Fibroblast of skin of left biceps (primary cell): ENCODE measurements at places on chromosomes 6 and 20.
A peak's percentile ranks its signal among the peaks of the same experiment; 100 is the strongest.

DNA sequence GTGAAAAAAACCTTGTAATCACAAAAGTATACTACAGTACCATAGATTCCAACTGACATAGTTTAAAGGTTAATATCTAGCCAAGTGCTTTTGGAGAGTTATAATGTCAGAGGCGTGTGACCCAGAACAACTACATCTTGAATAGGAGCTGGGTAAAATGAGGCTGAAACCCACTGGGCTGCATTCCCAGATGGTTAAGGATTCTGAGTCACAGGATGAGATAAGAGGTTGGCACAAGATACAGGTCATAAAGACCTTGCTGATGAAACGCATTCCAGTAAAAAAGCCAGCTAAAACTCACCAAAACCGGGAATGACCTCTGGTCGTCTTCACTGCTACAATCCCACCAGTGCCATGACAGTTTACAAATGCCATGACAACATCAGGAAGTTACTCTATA lies 22.4 kb upstream of the KIAA0408 start:
- DNase-seq = no peak

GRCh38 chr6:46024124-46024769 lies 8.6 kb upstream of the CLIC5 start:
- no peak for DNase-seq

GRCh38 chr20:48291896-48292295 lies 506.6 kb upstream of the SULF2 start:
- no peak for DNase-seq

DNA sequence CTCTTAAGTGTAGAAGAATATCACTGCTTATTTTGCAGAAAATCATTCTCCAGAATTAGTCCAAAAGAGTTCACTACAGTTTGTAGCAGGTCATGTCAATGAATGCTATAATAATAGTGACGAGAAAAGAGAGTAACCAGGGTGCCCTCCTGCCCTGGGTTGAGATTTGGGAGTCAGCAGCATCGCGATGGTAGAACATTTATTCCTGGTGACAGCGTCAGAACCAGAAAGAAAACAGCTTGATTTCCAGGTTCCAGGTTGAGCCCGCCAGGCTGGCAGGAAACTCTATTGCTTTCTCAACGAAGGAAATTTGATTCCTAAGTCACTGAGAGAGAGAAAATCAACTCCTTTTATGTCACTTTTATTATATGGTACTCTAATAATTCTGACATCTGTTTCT lies 550.3 kb downstream of the QKI start:
- DNase-seq = no peak

DNA sequence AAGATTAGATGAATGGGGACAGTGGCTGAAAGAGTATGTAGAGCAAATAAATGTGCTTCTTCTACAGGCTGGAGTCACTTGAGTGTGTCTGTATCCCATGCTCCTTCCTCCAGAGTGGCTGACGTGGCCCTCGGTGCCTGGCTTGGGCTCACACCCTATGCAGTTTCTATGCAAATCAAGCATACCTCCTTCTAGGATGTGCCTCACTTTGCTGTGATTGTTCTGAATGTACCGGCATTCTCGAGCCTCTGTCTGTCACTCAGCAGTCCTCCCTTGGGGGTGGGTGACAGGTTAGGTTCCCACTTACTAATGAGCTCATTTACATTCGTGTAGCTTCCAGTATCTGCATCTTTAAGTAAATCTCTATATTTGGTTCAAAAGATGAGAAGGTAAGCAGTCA lies 55.1 kb upstream of the HDDC2 start:
- DNase-seq = no peak

GRCh38 chr6:95587989-95588388 lies 10.7 kb downstream of the MANEA start:
- no peak for DNase-seq

DNA sequence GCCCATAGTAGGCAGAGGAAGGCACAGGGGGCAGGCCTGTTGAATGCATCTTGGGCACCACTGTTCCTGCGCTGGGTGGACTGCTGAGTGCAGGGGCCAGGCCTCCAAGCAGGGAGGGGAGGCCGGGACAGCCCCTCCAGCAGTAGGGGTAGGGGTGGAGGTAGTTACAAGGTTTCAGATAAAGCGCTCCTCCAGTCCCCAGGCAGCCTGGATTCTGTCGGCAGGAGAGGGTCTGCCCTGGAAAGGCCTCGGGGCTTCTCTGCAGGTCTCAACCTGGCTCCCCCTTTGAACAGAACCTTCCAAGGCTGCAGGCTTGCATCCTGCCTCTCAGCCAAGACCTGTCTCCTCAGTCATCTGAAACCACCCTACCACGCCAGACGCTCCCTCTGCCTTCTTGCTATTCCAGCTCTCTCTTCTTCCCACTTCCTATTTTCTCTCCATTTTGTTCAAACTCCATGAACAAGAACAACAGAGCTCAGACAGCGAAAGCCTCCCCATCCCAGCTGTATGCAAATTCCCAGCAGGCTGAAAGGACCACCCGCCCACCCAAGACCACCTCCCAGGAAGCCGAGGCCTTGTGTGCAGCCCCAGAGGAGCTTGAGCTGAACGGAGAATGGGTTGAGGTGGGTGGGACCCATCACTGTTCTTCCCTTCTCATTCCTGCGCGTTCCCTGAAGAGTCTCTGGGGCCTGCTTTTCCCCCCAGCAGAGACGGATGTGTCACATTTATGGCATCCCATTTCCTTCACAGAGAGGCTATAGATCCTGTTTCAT lies 1.4 kb downstream of the MLN start:
- peak; percentile 30 for DNase-seq

- DNase-seq = no peak
Measured at GRCh38 chr20:40006168-40006860, 682.7 kb downstream of the MAFB start.

DNA sequence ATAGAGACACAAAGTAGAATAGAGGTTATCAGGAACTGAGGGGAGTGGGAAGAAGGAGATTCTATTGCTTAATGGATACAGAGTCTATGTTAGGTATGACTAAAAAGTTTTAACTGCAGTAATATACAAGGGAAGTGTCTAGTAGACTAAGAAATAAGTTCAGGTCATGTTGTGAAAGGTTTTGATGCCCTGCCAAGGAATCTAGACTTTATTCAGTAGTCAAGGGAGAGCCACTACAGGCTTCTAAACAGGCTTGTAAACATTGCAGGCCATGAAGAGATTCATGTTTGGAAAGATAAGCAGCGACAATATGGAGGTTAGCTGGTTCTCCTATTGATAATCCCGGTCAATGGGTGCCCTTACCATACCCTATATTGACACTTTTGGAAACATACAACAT lies 352.8 kb upstream of the SOX4 start:
- no peak for DNase-seq

GRCh38 chr20:45470262-45470931 lies 844 bp downstream of the WFDC2 start:
- DNase-seq = no peak

DNA sequence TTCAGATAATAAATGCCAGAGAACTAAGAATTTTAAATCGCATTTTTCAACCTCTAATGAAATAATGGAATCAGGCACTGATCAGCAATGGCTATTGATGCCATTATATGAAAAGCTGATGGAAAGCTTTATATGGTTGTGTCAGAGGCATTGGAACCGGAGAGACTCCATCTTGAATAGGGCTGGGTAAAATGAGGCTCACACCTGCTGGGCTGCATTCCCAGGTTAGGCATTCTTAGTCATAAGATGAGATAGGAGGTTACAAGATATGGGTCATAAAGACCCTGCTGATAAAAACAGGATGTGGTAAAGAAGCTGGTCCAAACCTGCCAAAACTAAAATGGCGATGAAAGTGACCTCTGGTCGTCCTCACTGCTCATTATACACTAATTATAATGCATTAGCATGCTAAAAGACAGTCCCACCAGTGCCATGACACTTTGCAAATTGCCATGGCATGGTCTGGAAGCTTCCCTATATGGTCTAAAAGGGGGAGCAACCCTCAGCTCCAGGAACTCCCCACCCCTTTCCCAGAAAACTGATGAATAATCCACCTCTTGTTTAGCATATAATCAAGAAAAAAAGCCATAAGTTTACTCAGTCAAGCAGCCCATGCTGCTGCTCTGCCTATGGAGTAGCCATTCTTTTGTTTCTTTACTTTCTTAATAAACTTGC lies 40.2 kb upstream of the CD83 start:
- no peak for DNase-seq

- DNase-seq = no peak
Measured at GRCh38 chr20:13220904-13221297, at the start of gene ISM1. TSS of gene ISM1 (plus strand) at chr20:13221274. CDS start at chr20:13221777, 503 bp downstream.

DNA sequence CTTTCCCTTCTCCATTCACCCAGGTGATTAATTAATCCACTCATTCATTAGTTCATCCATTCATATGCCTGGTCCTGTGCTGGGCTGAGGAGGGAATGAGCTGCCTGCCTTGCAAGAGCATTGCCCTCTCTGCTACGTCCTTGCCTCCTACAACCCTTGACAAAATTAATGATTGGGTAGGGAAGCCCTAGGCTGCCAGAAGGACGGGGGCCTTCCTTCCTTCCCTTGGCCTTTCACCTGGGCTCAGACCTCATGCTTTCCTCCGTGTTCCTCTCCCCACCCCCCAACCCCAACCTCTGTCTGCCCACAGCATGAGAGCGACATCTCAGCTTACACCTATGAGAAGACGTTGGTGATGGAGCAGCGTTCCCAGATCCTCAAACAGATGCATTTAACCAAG lies 25.6 kb downstream of the SLC12A5 start:
- no peak for DNase-seq

DNA sequence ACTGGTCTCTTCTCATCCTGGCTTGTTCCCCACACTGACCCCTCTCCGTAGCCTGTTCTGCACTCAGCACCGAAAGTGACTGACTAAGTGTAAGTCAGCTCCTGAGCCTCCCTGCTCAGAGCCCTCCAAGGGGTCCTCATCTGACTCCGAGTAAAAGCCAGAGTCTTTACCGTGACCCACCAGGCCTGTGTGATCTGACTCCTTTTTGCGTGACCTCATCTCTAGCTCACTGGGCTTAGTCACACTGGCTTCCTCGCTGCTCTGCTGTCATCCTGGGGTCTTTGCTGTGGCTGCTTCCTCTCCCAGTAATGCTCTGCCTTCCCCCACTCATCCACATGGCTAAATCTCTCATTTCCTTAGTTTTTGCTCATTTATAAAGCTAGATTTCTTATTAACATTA lies 116.6 kb downstream of the PLCB4 start:
- DNase-seq = peak; percentile 12

DNA sequence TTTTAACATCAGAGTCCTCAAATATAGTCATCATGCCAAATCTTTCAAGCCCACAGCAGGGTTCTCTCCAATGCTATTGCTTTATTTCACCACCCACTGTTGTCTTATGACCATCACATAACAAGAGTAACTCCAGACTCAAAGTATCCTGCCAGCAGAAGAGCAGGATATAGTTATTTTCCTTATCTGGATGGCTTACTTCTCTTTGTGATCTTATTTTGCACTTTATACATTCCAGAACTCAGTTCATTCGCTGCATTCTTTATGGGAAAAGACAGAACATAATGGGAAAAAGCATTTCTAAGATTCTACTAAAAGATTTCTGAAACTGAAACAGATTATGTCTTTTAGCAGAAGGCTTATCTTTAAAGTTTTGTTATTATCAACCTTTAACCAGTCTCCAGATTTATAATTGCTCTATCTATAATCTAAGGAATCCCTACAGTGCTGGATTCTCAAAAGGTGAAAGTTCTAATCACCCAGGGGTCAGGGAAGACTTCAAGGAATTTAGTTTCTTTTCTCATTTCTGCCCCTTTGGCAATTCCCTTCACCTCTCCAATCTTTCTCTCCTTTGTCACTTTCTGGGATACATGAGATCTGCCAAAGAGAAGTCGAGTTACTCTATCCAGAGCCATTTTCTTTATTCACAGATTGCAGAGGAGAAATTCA lies 190.4 kb downstream of the TPBG start:
- DNase-seq = no peak

DNA sequence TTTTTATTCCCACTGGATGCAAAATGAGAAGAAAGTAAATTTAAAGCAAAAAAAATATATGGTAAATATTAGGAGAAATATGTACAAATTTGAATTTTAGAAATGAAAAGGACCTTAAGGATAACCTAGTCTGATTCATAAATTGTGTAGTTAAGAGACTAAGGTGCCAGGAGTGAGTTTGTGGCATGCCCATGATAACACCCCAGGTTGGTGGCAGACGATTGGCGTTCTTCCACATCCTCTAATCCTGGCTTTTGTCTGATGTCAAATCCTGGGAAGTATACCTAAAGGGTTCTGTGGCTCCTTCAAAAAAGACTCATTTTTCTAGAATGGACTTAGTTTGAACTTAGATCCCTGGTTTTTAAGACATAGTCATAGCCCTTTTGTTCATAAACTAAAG lies 62.2 kb downstream of the SAMD5 start:
- no peak for DNase-seq

DNA sequence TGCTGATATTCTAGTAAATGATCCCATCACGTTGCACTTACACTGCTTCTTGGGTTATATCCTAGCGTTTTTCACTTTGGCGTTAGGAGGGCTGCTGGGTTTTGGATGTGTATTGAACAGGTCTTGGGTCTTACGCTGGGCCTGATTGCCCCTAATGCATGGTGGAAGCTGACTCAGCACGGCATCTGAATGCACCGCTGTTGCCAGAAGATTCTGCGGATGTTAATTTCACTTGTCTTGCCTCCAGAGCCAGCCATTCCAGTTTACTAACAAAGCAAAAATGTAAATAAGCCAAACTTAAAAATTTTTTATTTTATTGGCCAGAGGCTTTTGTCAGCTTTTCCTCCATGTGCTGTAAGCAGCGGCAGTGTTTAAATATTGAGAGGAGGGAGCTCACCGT lies 233.5 kb downstream of the TMEM242 start:
- DNase-seq = no peak

DNA sequence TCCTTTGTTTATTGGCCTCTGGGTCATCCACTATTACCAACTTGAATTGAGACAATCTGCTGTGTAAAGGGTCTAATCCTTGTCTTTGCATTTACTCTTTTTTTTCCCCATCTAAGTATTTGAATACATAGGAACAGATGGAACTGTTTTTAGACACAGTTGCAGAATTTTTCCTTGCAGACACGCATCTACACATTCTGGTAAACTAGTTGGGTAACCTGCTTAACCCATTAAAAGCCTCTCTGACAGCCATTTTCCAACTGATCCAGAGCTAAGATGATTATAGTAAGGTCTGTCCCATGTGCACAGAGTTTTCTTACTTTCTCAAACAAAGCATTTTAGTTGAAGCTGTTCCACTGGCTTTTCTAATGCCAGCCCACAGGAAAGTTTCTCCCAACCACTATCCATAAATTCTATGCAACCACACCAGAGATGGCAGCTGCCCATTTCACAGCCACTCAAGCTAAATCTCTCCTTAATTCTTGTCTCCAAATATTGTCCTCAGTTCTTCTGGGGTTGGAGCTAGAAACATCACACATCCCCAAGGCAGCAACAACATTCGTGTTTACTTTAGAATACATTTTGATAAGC lies 492.1 kb downstream of the MAFB start:
- DNase-seq = no peak

DNA sequence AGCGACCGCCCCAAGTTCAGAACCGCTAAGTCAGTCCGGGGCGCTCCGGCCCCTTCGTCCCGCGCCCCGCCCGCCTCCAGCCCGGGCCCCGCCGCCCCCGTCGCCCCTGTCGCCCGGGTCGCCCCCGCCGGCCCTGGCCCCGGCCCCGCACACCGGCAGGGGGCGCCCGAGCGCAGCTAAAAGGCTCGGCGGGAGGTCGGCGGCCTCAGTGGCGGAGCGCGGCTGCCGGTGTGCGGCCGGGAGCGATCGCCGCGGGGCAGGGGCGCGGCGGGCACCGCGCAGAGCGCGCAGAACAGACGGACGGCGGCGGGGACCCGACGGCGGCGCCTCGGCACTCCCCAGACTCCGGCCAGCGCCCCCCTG lies at the start of gene FNDC1:
FNDC1 (plus strand) TSS at position 208 of the 363 bp plus-strand sequence. CDS start 197 bp downstream, outside the sequence.
- DNase-seq = no peak

- no peak for DNase-seq
Measured at GRCh38 chr20:47989957-47990356, 204.7 kb upstream of the SULF2 start.
